GM18507 (cell line): ENCODE measurements at places on chromosomes 4 and X.

- no peak for DNase-seq
Observed at GRCh38 chr4:19650903-19651864, 600.5 kb upstream of the SLIT2 start.

DNA sequence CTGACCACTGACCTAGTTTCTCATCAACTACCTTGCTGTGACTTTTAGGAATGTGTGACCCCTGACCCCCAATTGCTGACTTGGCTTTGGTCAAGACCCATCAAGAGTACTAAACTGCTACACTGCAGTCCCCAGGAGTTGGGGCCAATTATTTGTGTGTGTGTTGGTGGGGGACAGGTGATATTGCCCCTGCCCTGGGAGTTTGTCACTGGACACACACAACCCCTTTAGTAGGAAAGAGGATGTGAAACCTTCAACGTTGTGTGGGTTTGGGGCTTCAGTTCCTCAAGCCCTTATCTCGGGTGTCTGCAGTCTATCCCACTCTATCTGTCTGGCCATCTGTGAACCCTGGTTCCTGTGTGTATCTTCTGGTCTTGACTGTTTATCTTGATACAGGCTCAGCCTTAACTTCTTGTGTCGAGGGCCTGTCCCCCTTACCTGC, 6.5 kb downstream of the SASH3 start:
- DNase-seq: no peak

DNA sequence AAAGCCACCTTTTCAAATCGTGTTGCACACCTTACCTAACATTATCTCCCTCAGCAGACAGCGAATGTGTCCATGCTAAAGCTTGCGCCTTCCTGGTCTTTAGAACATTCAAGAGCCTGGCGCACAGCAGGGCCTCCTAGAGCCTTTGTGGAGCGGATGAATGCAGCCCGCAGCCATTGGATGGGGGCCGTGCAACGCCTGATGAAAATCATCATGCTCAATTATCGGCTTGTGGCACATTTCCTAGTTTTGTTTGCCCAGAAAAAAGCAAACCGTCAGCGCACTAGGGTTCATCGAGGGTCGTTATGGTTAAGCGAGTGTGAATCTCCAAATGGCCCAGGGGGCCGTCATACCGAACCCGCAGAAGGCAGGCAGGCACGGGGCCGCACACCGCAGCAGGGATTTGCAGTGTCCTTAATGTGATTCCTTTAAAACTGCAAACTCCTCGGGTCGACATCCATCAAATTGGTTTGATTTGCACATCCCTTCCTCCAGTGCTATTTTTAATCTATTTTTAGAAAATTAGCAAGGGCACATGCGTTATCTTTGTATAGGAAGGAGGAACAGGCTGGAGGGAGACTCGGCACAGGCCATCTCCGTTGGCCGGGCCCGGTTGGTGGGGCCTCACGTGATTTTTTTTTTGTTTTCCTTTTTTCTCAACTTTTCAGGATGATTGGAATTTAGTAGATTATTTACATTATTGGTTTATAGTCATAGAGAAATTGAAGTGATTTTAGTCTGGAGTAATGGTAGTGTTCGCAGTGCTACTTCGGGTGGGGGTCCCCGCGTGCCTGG, 53.1 kb downstream of the ABLIM2 start:
- no peak for DNase-seq

DNA sequence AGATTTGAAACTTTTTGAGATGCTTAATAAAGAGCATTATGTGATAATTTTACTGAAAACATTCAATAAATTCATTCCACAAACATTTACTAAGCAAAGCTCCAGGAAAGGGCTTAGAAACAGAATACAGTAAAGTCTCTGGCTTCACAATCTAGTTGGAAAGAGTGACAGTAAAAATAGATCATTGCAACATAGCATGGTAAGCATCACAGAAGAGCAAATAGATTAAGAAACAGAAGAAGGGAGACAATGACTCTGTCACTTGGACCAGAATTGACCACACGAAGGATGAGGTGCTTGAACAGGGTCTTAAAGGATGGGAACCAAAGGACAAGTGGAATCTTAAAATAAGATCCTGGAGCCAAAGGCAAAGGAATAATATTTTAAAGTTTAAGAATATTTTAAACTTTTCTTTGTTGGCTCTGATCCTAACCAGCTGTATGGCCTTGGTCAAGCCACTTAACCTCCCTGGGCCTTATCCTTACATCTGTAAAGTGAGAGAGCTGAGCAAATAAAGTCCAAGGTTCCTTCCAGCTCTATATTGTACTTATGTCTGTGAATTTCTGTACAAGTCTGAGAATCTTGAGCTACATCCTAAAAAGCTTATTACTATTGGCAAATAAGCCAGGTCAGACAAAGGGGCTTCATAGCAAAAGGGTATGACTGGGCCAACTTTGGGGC, 33.9 kb downstream of the SEC24D start:
- no peak for DNase-seq

DNA sequence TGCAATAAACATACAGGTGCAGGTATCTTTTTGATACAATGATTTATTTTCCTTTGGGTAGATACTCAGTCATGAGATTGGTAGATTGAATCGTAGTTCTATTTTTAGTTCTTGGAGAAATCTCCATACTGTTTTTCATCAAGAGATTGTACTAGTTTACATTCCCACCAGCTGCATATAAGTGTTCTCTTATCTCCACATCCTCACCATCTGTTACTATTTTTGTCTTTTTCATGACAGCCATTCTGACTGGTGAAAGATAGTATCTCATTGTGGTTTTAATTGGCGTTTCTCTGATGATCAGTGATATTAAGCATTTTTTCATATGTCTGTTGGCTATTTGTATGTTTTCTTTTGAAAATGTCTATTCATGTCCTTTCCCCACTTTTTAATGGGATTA, 202.2 kb downstream of the RAPGEF2 start:
- DNase-seq: no peak

DNA sequence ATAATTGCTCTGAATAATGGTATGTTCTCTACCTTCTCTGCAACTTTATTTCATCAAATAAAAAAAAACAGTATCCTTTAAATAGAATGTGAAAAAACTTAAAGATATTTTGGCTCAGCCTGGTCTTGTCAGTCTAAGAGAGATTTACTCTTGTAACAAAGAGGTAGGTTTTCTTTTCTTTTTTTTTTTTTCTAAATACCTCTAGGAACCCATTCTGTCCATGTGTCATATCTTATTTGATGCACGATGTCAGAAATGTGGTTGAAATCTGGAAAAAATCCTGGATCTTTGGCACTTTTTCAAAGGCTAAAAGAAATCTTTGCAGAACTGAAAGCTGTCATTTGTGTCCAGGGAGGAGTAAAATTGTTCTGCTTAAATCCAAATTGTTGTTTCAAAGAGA, 17.3 kb upstream of the FGF5 start:
- DNase-seq: no peak

DNA sequence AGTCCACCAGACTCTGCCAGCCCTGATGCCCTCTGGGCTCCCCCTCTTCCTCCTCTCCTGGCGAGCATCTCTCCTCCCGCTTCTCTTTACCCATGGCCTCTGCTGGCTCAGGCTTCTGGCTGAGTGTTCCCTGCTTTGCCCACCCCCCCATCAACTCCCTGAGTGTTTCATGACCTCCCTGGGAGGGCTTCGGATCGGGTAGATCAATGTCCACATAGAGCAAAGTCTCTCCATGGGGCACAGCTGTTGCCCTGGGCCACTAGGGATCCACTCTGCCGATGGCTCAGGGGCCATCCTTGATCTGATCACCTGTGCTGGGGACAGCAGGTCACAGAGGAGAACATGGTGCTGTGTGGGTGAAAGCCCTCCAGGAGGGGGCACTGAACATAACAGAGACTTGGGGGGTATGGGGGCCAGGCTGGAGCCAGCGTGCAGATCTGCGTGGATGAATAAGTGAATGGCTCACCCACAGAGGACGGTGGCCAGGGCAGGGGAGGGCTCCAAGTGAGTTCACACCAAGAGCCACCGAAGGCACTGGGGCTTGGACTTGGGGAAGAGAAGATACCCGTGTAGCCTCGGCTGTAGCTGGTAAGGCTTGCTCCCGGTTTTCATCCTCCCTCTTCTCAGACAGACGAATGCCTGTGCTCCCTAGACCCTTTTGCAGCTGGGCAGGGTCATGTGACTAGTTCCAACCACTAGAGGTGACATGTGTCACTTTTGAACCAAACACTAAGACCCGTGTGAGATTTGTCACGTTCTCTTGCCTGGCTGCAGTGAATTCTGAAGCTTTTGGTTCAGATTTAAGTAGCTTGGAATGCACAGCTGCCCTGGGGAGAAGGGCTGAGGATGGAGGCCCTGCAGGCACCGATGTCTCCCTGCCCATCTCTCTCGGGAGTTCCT, 23.2 kb upstream of the AFAP1 start:
- DNase-seq: no peak

GRCh38 chr4:74092957-74093356, 6.0 kb downstream of the CXCL2 start:
- no peak for DNase-seq

DNA sequence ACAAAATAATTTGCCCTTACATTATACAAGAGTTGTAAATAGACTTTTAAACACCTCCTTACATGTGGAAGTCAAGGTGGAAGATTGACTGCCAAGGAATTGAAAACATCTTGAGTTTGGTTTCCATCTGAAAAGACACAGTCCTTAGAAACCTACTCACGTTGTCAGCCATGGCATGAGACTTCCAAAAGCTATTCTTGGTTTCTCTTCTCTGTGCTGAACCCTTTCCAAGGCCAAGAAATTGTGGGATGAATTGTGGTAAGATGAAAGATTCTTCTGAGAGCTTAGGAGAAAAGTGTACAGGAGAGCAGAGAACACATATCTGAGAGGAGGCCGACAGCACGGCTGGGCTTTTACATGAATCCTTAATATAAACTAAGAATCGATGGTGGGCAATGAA, 370.0 kb downstream of the FBXW7 start:
- DNase-seq: no peak

DNA sequence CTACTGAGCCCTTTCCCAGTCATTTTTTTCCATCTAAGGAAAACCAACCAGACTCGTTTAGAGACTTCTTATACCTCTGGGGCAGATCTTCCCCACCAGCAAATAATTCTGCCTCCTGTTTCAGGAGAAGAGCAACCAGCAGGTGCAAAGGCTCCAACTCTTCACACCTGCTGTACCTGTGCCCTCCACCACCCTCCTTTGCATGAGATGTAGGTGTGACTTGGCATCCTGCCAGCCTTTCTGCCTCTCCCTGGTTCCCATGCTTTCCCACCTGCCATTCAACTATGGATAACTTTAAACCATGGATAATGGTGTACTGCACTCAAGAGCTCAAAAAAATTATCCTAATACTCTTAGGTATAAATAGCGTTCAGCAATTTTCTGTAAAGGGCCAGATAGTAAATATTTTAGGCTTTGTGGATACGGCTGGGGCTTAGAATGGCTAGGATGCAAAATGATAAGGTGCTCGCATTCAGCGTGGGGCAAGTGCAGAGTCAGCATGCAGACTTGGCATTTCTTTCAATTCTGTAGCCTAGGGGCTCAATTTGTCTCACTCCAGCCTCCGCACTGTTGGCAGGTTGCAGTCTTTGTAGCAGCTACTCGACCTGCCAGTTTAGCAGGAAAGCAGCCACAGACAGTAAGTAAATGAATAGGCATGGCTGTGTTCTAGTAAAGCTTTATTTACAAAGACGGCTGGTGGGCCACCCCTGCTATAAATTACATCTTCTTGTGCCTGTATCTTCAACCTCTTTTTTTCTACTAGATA, 79.8 kb downstream of the HCCS start:
- DNase-seq: no peak

DNA sequence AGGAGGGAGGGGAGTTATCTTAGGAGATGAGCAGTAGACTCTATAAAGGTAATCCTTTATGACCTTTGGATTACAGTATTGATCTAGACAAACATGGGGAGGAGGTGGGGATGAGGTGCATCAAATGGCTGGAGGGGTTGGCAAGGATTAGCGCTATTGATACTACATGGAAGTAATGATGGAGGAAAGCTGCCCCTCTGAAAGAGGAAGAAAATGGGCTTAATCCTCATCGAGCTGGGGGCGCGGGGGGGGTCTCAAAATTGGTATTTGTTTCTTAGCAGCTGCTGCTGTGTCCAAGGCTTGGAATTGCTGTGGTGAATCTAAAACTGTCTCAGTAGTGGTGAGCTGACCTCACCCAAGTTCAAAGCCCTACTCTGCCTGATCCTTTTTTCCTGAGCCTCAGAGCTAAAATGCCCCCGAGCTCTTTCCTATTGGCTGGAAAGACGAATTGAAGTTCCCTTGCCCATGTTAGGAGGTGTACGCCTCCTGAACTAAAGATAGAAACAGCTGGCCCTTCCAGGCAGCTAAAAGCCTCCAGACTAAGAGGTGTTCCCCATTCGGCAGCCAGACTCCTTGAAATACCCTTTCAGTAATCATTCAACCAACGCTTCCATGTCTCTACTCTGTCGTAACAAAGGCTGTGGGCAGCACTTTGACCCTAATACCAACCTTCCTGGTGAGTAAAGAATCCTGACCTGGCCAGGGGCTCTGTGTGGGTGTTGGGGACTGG, at the start of gene ITGB1BP2:
Gene ITGB1BP2 (plus strand): TSS at position 556 of the 730 bp plus-strand sequence. CDS start 57 bp downstream, at position 613.
- no peak for DNase-seq

GRCh38 chr4:78568640-78569305, 17.2 kb downstream of the ANXA3 start:
- DNase-seq: no peak

- DNase-seq: no peak
Observed at GRCh38 chr4:99891351-99891750, 2.9 kb downstream of the LAMTOR3 start.

DNA sequence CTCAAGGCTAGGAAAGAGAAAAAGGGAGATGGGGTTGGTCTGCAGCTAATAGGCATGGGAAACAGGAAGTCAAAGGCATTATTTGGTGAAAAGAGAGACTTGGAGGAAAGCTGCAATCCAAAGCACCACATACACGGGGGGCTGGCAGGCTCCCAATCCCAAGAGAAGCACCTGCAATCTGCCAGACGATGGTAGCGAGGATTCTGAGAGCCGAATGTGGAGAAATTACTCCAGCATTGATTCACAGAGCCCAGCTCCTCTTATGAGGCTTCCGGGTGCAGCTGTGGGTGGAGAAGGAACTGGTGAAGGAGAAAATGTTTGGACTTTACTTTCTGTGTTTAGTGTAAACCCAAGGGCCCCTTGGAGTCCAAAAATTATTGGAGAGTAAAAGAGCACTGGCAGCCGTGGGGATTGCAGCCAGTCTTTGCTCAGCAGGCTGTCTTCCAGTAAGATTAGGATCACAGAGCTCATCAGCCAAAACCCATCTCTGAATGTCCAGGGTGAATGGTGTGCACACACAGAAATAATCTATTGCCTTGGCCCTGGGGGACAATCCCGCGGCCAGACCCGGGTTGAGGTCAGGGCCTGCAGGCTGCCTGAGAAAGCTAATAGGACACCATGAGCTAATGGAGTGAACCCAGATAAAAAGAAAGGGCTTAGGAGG, 197.6 kb downstream of the KIT start:
- DNase-seq: no peak
